Fibroblast of skin of left quadriceps (primary cell): ENCODE measurements at places on chromosomes 13 and 19.

GRCh38 chr19:30792561-30793505, 420.6 kb downstream of the ZNF536 start:
- DNase-seq, result no peak

DNA sequence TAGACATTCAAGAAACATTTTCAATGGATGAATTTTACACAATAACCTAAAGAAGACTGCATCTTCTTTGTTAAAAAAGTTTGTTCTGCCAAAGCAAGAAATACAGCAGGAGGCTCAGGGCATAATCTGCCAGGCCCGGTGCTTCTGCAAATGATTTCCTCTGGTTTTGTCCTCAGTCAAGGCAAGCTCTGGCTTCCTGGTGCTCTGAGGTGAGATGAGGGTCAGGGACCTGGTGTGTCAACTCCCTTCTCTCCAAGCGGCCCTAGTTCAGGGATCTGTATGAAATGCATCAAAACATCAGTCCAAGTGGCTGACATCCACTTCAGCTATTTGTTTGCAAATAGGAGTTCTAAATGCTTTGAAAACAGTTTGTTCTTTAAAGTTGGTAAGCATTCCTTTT, 31.6 kb downstream of the LACC1 start:
- DNase-seq, result no peak

- DNase-seq, result no peak
Measured at GRCh38 chr19:45499196-45500180, 1.2 kb downstream of the PPM1N start.

DNA sequence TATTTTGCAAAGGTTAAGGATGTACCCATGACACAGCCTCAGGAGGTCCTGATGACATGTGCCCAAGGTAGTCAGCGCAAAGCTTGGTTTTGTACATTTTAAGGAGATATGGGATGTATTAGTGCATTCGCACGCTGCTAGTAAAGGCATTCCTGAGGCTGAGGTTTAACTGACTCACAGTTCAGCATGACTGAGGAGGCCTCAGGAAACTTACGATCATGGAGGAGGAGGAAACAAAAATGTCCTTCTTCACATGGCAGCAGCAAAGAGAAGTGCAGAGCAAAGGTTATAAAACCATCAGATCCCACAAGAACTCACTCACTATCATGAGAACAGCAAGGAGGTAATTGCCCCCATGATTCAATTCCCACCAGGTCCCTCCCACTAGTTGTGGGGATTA, 1017.4 kb downstream of the EFNB2 start:
- no peak for DNase-seq

- DNase-seq, result no peak
Measured at GRCh38 chr13:78085434-78086225, 167.0 kb upstream of the EDNRB start.

- no peak for DNase-seq
Measured at GRCh38 chr19:44762038-44762437, 13.5 kb downstream of the BCL3 start.

DNA sequence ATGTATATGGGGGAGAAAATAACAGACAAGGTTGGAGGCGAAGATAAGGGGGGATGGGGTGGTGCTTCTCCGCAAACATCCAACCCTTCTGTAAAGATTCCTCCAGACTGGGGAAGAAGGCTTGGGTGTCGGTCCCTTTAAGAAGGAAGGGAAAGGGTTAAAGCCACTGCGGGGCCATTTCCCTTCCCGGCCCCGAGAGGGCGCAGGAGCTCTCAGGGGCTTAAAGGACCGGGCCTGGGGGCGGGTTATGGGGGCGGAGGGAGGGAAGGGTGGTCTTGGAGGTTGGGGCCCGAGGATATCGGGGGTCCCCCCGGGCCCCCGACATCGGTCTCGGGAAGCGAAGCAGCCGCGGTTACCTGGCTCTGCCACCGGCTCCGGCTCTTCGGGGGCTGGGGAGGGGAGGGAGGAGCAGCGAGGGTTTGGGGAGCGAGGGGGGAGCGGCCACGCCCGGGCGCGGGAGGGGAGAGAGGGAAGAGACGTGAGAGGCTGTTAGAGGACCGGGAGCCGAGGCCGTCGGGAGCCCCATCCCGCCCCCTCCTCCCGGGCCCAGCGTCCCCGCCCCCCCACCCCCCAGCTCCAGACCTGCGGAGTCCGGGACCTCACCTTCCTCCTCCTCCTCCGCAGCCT, 2.8 kb downstream of the TNNT1 start:
- no peak for DNase-seq

GRCh38 chr13:106183410-106184065, 351.9 kb downstream of the EFNB2 start:
- DNase-seq, result no peak

GRCh38 chr19:56966225-56966696, 125.7 kb upstream of the PEG3 start:
- no peak for DNase-seq

GRCh38 chr13:94351292-94351990, 128.0 kb downstream of the DCT start:
- DNase-seq, result peak; percentile 56

DNA sequence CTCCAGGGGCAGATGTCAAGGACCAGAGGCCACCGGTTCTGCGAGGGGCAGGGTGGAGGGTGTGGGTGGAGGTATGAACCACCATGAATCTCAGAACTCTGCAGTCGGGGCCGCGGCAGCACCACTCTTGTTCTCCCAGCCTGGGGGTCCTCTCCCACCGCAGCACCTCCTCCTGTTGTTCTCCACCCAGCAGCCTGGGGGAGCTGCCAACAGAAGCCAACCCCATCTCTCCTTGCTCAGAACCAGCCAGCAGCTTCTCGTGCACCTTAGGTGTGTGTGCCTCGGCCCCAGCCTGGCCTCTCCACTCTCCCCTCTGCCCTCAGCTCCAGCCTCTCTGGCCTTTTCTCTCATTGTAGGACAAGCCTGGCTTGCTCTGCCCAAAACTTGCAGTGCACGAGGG, 31.9 kb upstream of the CCNE1 start:
- no peak for DNase-seq

GRCh38 chr13:26882731-26883130, 122.1 kb upstream of the GPR12 start:
- DNase-seq, result no peak

DNA sequence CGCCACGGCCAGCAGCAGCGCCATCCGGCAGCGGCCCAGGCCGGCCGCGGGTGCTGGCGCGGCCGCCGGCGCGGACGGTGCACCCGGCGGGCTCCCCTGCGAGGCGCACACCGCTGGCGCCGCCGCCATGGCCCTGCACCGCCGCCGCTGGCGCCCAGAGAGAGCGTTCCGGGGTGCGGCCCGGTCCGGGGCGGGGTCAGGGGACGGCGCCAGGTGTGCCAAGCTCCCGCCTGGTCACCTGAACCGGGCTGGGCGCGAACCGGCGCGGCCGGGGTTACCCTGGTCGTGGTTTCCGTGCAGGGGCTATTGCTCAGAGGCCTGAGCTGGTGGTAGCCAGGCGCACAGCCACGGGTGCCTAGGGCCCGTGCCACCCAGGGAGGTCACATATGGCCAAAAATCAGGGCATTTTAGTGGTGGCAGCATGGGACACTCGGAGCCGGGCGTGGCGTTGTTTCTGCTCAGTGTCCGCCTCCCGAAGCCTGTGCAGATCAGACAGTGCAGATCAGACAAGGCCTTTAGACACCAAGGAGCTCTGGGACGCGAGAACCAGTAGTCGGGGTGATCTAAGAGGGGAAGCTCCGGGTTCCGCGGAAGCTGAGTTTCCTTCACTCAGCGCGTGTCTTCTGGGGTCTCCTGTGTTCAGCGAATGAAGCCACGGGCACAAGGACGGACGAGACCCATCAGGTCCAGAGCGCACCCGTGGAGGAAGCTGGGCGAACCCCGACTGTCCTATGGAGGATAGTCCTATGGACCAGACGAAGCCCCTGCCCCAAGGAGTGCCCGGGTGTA, at the start of gene TMEM238:
Gene TMEM238, minus strand, starts transcription at position 162 of the 789 bp plus-strand sequence. Its CDS starts 33 bp downstream, at position 129.
- no peak for DNase-seq

DNA sequence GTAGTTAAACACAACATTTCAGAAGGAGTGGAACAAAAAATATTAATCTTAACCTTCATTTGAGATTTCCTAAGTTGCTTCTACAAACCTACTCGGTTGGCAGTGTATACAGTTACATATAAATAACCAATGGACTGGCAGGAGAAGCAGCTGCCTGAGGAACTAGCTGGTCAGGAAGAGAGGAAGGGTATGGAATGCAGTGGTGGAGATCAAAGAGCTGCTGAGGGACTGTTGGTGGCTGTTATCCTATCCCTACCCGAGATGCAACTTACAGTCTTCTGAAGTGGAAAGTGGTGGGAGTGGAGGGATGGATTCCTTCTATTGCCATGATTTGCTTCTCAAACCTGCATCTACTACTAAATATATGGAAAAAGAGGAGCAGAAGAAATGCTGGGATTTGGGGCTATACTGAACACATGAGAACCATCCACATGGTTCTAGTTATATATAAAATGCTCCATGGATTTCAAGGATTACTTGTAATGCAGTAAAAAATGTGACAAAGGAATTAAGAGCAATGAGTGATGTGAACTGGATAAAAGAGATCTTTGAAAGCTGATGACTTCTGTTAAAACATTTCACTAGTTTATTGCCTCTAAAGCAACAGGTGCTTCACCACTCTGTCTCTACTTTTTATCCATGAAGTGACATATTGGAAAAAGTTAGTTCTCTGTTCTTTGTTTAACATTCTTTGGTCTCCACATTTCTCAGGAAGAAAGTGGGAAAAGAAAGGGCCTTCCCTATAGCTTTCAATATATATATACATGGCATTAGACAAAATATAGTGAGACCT, 29.9 kb downstream of the MICU2 start:
- DNase-seq, result no peak

GRCh38 chr13:60242043-60242595, 78.4 kb upstream of the DIAPH3 start:
- DNase-seq, result no peak

DNA sequence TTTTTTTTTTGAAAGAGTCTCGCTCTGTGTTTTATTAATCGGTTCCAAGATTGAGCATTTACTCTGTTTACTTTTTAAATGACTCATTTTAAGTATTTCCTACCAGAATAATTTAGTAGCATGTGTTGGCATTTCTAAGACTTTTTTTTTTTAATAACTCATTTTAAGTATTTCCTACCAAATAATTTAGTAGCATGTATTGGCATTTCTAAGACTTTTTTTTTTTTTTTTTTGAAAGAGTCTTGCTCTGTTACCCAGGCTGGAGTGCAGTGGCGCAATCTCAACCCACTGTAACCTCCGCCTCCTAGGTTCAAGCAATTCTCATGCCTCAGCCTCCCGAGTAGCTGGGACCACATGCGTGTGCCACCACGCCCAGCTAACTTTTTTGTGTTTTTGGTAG, 13.1 kb downstream of the SETDB2 start:
- DNase-seq, result peak; percentile 3

- DNase-seq, result no peak
Measured at GRCh38 chr13:88066847-88067246, 395.7 kb downstream of the SLITRK5 start.

DNA sequence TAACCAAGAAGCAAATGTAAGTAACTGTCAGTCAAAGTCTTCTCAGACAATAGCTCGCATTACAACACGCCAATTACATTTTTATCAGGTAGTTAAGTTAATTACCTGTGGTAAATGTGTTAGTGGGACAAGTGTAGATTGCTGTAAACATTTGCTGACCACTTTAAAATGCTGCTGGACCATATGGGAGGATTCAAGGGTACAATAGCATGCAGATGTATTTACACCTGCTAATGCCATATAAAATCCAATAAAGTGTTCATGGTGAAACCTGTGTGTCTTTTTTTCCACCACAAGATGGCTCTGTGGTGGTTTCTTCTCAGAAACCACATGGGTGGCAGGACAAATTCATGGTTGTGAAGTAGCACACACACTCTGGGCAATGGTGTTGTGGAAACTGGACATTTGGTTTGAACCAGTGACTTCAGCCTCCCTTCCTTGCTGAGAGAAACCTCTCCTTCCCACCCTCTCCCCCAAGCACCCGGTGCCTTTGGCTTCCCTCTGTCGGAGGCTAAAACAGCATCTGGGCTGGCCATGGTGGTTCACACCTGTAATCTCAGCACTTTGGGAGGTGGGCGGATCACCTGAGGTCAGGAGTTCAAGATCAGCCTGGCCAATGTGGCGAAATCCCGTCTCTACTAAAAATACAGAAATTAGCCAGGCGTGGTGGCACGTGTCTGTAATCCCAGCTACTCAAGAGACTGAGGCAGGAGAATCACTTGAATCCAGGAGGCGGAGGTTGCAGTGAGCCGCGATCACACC, 18.1 kb upstream of the GTF3A start:
- DNase-seq, result no peak

DNA sequence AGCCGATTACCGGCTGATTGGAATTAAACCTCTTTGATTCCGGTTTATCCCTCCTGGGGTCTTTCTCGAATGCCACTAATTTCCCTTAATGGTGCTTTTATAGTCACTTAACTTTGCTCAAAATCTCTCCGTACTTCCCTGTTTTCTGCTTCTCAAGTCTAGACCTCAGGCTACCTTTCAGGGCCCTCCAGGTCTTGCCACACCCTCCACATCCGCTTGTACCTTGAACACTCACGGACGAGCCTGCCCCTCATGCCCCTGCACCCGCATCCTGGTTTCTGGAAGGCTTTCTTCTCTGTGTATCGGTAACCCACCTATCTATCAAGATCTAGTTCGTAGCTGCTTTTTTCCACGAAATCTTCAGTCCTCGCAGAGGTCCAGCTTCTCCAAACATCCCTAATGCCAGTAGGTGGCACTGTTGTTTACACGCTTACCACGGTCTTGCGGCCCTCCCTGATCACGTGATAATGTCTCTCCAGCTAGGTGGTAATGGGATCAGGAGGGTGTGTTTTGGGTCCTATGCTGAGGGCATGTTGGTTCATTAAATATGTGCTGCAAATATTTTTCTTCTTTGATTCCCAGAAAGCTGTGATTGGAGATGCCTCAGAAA, 13.8 kb downstream of the ATP12A start:
- DNase-seq, result peak; percentile 18

DNA sequence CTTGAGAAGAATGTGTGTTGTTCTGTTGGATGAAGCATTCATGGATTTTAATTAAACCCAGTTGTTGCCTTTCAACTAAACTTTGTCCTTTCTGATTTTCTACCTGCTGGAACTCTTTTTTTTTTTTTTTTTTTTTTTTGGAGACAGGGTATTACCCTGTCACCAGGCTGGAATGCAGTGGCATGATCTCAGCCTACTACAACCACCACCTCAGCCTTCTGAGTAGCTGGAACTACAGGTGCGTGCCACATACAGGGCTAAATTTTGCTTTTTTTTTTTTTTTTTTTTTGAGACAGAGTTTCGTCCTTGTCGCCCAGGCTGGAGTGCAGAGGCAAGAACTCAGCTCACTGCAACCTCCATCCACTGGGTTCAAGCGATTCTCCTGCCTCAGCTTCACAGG, 6.9 kb downstream of the ZNF791 start:
- DNase-seq, result no peak

GRCh38 chr13:99656844-99657381, 155.6 kb downstream of the TM9SF2 start:
- DNase-seq, result no peak
